Stimulated activated CD4-positive, alpha-beta T cell treated with anti-CD3 and anti-CD28 coated beads, Interleukin-2, amount 100 ng/mL, for 24 hours (primary cell): ENCODE measurements at places on chromosomes 13 and 19.

- no peak for DNase-seq
Measured at GRCh38 chr13:65660731-65661130, 1569.4 kb downstream of the PCDH9 start.

DNA sequence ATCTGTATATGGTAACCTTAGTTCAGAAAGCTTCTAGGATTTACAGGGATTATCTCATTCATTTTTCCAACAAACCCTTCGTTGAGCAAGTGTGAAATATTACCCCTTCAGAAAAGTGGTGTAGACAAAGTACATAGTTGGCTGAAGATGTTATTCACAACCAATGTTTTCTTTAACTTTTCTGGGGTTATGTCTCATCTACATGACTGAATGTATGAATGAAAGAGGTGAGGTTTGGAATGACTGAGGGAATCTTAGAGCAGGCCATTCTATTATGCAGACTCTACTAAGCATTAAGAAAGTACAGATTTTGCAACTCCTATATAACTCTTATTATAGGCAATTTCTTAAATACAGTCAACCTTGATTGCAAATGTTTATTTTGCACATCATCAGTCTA lies 167.2 kb downstream of the NDFIP2 start:
- no peak for DNase-seq

GRCh38 chr19:43286096-43286495 lies 16.8 kb upstream of the PSG9 start:
- DNase-seq, result no peak

DNA sequence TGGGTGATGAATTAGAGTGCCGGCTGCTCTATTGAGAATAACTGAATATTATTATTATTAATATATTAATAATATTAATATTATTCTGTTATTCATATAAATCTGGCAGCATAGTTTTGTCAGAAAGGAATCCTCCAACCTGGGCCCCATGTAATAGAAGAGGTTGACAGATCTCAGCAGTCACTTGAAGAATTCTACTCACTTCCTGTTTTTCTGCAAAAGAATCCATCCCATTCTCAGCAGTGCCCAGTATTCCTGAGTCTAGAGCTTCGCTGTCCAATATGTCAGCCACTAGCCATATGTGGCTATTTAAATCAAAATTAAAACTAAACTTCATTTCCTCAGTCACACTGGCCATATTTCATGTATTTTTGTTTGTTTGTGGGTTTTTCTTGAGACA lies 72.4 kb upstream of the USPL1 start:
- no peak for DNase-seq

GRCh38 chr13:112066624-112067004 lies 335 bp upstream of the SOX1 start:
- DNase-seq, result peak; percentile 66

DNA sequence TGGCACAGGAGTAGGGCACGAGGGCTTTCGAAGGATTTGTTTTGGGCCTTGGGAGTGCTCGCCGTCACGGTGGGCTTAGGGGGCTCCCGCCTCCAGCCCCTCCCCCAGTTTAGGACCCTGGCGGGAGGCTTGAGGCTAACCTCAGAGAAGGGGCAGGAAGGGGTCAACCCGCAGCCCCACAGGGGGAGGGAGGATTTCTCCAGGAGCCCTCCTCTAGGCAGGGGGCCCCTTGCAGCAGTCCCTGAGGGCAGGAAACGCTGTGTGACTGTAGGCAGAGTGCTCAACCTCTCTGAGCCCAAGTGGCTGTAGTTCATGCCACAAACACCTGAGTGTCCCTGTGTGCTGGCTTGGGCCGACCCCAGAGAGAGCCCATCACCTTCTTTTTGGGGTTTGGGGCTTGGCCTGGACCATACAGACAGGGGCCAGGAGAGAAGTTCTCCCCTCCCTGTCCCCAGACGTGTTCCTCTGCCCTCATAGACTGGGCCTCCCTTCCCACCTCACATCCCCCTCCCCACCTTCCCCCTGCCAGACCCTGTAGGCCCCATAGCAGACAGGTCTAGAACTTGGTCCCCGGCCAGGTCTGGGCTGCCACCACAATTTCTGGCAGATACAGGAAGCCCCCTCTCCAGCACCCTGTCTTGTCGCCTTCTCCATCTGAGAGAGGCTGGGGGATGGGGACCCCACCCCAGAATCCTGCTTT lies 8.1 kb downstream of the ISYNA1 start:
- DNase-seq, result no peak
